NCI-H345 (cell line): ENCODE measurements at places on chromosomes 1 and 21.

DNA sequence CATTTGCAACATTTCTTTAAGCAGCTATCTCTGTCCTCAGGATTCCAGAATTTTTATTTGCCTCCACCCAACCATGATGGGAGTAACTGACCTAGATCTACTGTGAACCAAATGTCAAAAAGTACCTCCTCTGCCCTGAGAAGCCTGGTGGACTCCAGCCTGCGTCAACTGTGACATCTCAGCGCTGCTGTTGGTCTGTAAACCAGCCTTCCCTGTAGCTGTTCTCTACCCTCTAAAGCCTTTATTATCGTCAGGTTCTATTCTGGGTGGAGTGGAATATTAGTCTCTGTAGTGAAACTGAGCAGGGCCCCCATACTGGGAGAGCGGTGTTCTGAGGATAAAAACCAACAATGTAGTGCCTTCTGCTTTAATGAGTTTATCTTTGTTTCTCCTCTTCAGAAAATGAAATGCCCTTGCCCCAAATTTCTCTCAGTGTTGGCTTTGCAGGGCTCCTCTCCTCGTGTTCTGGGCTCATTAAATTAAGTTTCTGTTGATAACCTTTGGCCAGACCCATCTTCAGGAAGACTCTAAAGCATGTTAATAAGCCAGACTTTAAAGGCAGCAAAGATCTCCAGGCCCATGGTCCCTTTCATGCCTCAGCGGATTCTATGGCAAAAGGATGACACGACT is 223.1 kb upstream of the PLXNA2 start:
- no peak for DNase-seq

DNA sequence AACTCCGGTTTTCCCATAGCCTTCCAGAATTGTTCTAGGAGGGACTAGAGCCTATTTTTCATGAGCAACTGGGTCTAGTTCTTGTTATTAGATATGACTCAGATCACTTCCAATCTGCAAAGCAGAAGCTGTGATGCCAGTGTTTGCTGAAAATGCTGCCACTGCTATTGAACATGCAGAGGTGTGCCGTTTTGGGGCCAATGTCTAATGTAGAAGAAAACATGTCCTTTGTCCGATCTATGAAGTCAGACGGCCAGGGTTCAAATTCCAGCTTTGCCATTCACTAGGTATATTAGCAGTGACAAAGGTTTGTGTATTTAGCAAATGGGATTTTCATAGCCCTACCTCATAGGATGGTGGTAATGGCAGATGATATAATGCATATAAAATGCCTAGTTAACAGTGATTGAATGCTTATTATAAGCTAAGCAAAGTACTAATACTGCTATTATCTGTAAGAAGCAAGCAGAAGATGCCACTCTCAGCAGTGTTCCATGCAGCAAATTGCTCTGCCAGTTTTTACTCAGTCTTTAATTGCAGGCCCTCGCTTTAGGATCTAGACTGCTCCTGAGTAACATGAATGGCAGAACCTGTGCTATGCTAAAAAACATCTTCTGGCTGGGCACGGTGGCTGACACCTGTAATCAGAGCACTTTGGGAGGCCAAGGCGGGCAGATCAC is 40.1 kb upstream of the CXADR start:
- DNase-seq = no peak

GRCh38 chr1:230693221-230693620 is 20.7 kb downstream of the AGT start:
- DNase-seq = no peak

GRCh38 chr1:183226963-183227362 is 40.9 kb downstream of the LAMC2 start:
- DNase-seq = no peak

- DNase-seq = no peak
Observed at GRCh38 chr21:28822486-28823335, 170.0 kb downstream of the LTN1 start.

DNA sequence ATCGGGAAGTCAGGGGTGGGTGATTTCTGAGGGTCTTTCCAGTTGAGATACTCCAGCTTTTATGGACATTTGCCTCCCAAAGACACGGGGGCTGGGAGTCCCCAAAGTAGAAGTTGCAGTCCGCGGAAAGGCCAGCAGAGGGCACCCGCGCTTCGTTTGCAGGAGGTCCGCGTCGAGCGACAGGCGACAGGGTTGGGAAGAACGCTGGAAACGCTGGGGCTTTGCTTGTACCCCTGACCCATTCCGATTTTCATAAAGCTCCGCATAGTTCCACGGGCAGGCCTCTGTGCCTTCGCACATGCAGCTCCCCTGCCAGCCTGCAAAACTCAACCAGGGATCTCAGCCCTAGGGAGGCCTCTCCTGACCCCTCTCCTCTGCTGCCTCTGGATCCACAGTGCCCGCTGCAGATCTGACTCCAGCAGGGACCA is 44.2 kb upstream of the LAPTM5 start:
- DNase-seq = peak; percentile 75

DNA sequence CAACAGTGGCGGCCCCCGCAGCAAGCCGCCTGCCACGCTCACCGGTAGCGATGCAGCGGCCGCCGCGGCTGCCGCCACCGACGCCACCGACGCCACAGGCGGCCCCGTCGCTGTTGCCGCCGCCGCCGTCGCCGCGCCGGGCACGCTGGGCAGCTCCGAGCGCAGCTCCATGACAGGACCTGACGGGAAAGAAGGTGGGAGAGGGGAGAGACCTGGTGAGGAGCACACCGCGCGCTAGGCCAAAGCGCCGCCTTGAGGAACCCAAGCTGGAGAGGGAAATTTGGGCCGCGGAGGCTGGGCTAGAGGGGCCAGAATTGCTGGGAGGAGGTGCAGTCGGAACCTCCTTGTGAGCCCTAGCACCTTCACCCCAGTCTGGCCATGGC is 1.9 kb downstream of the DMRTA2 start:
- no peak for DNase-seq

GRCh38 chr1:164589961-164590507 is 31.1 kb downstream of the PBX1 start:
- DNase-seq = no peak

GRCh38 chr1:111604931-111605330 is 14.7 kb upstream of the RAP1A start:
- DNase-seq = no peak

DNA sequence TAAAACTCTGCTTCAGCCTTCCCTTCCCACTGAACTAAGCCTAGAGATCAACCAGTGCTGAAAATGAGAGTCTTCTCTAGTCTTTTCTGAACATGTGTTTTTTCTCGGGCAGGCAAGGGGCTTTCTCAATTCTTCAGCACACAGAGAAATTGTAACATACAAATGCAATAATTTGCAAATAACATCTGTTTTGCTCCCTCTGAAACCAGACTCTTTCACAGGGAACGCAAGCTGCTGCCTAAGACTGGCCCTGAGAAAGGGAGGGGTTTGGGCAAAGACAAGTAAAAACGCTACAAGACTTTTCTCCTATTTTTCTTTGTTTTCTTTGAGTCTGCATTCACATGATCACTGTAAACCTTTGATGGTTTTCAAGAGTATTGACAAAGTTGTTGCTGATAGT is 39.6 kb upstream of the VN1R5 start:
- DNase-seq = no peak

GRCh38 chr1:37537378-37537777 is 16.7 kb downstream of the SNIP1 start:
- DNase-seq = no peak

DNA sequence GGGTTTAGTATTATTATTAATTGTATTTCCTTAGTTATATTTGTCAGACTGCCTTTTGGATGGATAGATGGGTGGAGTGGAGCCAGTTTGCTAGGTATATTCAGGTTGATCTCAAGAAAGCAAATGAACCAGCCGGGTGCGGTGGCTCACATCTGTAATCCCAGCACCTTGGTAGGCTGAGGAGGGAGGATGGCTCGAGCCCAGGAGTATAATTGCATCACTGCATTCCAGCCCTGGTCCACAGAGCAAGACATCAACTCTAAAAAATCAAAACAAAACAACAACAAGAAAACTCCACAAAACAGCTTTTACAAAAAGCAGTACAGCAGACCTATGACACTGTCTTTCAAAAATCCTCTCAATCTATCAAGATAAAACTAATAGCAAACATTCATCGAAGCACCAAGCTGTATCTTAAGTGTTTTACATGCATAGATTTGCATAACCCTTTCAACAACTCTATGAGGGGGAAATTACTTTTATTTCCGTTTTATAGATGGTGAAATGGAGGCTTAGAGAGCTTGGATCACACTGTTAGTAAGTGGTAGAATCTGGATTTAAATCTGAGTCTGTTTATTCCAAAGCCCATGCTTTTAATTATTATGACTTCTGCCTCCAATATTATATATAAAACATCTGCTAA is 25.5 kb downstream of the KMO start:
- no peak for DNase-seq

GRCh38 chr1:3625151-3625907 is 514 bp downstream of the TPRG1L start:
- DNase-seq = peak; percentile 30

GRCh38 chr1:84859866-84860265 is 33.1 kb downstream of the LPAR3 start:
- no peak for DNase-seq

GRCh38 chr21:29194342-29194741 is 63.9 kb downstream of the MAP3K7CL start:
- DNase-seq = no peak

DNA sequence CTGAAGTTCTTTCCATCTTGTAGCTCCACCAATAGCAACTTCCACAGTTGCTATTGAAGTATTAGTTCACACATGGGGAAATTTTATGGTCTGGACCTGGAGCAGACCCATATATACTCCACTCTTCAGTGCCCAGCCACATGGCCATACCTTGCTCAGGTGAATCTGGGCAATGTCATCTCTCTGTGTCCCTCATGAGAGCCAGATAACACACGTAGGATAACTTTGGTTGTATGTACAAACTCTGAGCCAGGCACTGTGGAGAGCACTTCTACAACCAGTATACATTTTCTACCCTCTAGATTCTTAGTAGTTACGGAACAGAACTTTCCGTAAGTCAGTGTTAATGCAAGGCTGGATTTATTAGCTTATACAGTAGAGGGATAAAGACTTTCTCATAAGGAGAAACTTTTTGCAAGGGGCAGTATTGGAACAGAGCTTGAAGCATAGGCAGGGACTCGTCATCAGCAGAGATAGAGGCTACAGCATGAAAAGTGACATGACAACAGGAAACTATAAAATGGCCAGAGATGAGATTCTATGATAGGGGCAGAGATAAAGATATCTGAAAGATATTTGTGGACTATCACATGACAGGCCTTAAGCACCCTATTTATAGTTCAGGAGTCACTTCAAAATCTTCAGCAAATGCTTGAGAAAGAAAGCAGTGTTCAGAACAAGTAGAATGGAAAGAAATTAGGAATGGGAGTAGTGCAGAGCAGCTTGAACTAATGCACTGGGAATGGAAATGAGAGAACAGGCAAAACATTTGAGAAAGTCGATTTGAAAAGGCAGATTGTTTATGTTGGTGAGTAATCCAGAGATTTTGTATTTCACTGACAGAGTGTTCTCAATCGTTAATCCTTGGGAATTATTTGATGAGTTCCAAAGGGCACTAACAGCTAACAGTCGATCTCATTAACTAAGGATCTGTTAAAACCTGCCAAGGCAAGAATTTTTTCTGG is 481.8 kb downstream of the USP25 start:
- DNase-seq = no peak

DNA sequence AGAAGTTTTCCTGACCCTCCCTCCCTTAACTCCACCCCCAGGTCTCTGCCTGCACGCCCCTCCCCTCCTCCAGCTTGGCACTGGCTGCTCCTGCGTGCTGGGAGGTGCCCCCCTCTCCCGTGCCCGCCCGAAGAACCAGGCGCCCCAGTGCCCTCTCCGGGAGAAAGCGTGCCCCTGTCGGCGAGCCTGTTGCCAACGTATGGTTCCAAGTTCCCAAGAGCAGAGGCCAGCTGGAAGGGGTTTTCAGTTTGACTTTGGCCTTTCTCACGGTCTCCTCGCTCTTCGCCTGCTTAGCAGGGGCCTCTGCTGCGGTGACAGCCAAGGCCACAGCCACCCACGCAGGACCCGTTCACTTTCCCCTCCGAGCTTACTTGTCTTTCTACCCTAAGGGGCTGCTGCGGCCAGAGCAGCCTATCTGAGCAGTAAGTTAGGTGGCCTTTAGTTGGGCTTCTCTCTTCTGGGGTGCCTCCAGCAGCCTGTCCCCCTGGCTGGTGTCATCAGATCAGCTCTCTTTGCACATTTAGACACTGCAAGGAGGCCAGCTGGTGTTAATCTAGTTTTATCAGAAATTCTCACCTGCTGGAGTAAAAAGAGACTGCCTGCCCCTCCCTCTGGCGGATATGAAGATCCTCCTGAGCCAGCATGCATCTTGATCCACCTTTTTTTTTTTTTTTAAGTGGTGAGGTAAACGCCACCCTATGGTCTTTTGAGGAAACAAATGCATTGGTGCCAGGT is 1.5 kb downstream of the STUM start:
- DNase-seq = peak; percentile 76

DNA sequence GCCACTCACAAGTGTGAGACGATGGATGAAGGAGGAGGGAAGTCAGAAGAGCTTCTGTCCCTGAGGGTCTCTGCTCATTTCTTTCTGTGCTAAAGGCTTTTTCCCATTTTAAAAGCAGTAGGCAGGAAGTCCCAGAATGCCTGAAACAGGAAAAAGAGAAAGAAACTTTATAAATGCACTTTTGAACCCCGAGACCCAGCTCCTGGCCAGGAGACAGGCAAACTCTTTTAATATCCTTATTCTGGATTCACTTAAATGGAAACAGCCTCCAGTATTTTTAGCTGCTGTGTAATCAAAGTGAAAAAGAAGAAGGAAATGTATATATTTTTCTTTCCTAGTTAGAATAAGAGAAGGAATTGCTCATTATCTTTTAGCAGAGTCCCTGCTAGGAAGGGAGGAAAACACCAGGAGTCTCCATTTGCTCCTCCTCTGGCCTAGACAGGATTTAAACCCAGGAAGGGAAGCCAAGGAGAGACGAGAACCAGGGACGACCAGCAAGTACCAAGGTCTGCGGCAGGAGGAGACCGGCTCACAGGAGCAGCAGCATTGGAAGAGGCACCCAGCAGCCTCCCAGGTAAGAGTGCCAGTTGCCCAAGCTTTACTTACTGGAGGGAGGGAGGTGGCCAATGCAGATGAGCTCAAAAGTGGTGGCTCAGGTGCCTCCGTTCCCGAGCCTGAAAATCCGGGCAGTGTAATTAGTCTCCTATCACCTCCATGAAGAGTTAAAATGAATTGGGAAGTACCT is at the start of gene TNN:
Gene TNN, plus strand, starts transcription at position 472 of the 745 bp plus-strand sequence. CDS start 9,586 bp downstream, outside the sequence.
- DNase-seq = no peak
